NCI-H345 (cell line): ENCODE measurements at places on chromosomes 5 and 9.

GRCh38 chr9:89919171-89919681 lies 314.4 kb downstream of the GADD45G start:
- DNase-seq: no peak

GRCh38 chr5:176868731-176869130 lies 30.4 kb downstream of the HK3 start:
- no peak for DNase-seq

- DNase-seq: no peak
Measured at GRCh38 chr5:150159031-150159430, 3.4 kb upstream of the PDGFRB start.

DNA sequence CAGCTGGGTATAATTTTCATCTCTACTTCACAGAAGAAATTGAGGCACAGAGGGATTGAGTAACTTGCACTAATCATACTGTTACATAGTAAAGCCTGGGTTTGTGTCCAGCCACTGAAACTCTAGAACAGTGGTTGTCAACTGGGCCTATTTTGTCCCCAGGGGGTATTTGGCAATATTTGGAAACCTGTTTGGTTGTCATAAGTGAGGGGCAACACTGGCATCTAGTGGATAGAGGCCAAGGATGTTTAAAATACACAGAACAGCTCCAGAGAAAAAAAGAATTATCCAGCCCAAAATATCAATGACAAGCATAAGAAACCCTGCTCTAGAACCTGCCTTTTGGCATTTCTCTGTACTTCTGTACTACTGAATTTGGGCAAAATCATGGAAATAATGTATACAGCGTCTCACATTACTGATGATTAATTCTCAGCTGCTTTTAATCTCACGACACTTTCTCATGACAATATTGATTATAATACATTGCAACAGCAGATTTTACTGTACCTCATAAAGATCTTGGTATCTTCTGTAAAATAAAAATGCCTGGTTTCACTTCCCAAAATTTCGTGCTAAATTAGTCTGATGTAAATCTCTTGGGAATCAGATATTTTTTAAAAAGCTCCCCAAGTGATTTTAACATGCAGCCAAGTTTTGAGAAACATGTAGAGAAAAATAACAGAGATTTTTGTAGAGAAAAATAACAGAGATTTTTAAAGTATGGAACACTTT lies 112.7 kb downstream of the RORB start:
- DNase-seq: no peak

- no peak for DNase-seq
Measured at GRCh38 chr5:43376496-43377140, 35.6 kb downstream of the CCL28 start.
